ENCODE measurements at places on chromosomes 4 and X. TPM values are rescaled to one million over a fixed set of nuclear protein-coding genes. Genes with fewer than 3 reads are reported as not detected.

ADGRG4 gene
- not detected for total RNA-seq

F8A1 gene
- total RNA-seq, result 3.7 TPM

SMIM31 gene
- total RNA-seq, result not detected

CXCL3 gene
- total RNA-seq, result not detected

GPM6B gene
- 145 TPM for total RNA-seq

DNA sequence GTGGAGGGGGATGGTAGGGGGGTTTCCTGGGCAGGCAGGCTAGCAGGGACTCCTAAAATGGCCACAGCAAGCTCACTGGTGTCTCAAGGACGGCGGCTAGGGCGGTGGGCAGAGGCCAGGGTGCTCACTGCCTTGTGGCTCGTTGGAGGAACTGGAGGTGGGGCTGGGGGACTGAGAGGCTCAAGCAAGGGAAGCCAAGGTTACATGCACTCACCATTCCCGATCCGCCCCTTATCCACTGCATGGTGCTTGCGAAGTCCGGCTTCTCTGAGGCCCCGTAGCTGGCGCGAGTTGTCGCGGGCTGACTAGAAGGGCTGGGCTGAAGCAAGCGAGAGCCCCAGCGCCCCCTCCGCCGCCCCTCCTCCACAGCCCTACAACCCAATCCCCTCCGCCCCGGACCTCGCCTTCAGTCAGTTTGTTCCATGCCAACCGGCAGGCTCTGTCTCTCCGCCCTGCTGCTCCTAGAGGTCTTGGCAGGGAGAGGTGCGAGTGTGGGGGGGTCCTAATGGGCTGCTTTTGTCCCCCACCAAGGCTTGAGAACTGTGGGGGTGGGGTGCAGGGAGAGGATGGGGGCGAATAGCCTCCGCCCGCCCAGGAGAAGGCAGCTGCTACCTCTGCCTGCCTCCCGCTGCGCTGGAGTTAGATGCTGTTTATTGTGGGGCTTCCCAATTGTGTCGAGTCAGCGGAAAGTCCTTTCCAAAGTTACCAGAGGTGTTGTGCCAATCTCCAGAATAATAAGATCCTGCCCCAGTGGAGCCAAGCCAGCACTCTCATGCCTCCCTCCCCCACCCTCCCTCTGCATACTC lies at the start of gene ARHGEF9:
Gene ARHGEF9, minus strand, starts transcription at position 313 of the 806 bp plus-strand sequence. Its CDS starts 69 bp downstream, at position 244.
- DNase-seq, result peak; percentile 21

DNA sequence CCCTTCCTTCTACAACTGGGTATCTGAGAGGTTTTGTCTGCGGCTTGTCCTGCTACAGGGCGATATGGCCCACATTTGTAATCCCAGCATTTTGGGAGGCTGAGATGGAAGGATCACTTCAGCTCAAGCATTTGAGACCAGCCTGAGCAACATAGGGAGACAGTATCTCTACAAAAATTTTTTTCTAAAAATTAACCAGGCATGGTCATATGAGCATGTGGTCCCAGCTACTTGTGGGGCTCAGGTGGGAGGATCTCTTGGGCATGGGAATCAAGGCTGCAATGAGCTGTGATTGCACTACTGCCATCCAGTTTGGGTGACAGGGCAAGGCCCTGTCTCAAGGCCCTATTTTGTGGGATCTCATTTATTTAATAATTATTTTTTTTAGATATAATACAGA lies 420.6 kb upstream of the PABPC4L start:
- no peak for DNase-seq

GRCh38 chr4:43146198-43146597 lies 253.7 kb downstream of the GRXCR1 start:
- DNase-seq, result no peak

DNA sequence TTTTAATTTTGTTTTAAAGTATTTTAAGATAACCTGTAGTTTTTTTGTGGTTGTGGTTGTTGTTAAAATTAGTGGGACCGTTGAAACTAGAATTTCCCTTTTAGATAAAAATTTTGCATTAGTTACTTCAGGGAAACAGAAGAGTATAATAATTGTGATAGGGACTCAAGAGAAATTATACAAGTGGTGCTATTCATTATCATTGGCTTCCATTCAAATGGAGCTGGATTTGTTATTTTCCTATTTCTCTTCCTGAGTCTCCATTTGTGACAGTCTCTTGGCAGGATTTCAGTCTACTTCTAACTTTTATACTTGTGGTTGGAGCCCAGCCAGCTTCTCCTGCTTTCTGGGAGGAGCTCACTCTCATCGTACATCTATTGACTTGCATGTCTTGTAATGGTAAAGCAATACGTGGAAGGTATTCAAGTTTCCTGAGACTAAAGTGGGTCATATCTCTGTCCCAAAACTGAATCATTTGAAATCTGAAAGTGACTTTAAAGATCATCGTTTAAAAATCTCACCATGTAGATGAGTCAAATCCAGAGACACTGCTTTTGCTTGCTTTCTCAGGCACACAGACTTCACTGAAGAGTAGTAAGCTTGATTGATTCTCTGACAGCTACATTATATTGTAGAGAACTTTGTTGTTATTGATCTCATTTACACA lies 155.8 kb downstream of the RPA4 start:
- DNase-seq, result no peak
